Astrocyte of the spinal cord (primary cell): ENCODE measurements at places on chromosomes 4 and X.

DNA sequence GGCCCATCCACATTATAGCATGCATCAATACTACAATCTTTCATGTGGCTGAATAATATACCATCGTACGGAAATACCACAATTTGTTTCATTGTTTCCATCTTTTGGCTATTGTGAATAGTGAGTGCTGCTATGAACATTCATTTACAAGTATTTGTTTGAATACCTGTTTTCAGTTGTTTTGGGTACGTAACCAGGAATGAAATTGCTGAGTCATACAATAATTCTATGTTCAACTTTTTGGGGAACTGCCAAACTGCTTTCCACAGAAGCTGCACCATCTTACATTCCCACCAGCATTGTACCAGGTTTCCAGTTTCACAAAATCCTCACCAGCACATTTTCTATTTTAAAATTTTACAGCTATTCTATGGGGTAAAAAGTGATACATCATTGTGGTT is 28.5 kb upstream of the MANBA start:
- DNase-seq, result peak; percentile 78

DNA sequence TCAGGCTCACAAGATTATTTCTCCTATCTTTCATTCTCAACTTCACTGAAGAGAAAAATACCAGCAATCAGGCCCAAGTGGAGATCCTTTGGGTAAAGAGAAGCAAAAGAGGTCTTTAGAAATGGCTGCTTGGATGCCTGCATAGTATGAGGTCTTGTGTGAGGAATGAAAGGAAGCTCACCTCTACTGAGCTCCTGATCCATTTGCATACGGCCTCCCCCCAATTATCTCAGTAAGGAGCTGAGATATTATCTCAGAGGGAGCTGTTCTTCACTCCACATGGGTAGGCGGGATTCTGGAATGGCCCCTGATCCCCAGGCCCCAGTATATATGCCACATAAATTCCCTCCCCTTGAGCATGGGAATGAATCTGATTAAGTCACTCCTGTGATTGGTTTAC is 75.8 kb downstream of the EVC2 start:
- no peak for DNase-seq

DNA sequence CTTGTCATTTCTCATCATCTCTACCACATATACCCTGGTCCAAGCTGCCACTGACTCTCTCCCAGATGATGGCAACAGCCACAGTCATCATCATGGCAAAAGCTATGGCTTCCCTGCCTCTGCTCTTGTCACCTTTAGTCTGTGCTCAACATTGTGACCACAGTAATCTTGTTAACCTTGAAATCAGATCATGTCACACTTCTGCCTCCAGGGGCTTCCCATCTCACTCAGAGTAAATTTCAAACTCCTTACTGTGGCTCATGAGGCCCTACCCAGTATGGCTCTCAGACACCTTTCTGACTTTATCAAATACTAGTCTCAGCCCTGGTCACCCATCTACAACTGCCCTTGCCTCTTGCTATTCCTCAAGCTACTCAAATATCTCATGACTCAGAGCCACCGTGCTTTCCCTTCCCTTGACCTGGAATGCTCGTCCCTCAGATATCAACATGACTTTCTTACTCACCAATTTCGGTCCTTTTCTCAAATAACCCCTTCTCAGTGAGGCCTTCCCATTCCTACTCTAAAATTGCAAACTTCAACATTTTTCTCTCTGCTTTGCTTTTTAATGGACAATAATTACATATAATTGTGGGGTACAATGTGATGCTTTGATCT is 41.1 kb upstream of the STIM2 start:
- no peak for DNase-seq

DNA sequence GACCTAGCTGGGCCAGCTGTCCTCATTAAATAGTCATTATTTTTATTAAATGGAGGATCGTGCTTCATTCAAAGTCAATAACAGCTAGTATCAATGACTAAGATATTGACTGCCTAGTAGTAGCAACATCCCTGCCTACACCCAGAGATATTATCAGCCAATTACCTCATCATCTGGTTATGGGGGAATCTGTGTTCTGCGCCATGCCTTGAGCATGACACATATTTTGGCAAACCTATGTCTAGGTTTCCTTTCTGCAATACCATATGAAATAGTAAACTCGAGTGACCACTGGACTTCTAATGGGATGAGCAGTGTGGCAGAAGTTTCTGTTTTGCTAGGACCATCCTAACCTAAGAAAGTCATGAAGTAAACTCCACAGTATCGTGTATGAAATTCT is 50.0 kb upstream of the AADAT start:
- DNase-seq, result peak; percentile 24
